Omental fat pad (tissue), 4 donors: ENCODE measurements at places on chromosomes 7 and 10. TPM values are rescaled to one million over a fixed set of nuclear protein-coding genes. Genes with fewer than 3 reads are reported as not detected.

TMEM236 gene
- 2.6 TPM for total RNA-seq

ADGRA1 gene
- 0.32 TPM for total RNA-seq

CD36 gene
- 4,046 TPM for total RNA-seq

BZW2 gene
- 44.9 TPM for total RNA-seq

ERVW-1 gene
- total RNA-seq: not detected

PGAM2 gene
- not detected for total RNA-seq

BLNK gene
- total RNA-seq: 0.48 TPM

SEMA3C gene
- 83.6 TPM for total RNA-seq
